Peyer's patch (tissue), 4 donors: ENCODE measurements at places on chromosomes 16 and 17. TPM values are rescaled to one million over a fixed set of nuclear protein-coding genes. Genes with fewer than 3 reads are reported as not detected.
A peak's percentile ranks its signal among the peaks of the same experiment; 100 is the strongest.

Gene ZNF597
- 3.3 TPM for total RNA-seq

- H3K36me3 ChIP-seq: no peaks in the 10 kb centered on the region
- H3K27me3 ChIP-seq: no peaks in the 10 kb centered on the region
- no peaks in the 10 kb centered on the region for H3K4me1 ChIP-seq
- H3K27ac ChIP-seq: no peak overlapping the region
- no peak overlapping the region for H3K4me3 ChIP-seq
- DNase-seq: no peak
Observed at GRCh38 chr17:65727246-65727645, 165.8 kb upstream of the AXIN2 start.

DNA sequence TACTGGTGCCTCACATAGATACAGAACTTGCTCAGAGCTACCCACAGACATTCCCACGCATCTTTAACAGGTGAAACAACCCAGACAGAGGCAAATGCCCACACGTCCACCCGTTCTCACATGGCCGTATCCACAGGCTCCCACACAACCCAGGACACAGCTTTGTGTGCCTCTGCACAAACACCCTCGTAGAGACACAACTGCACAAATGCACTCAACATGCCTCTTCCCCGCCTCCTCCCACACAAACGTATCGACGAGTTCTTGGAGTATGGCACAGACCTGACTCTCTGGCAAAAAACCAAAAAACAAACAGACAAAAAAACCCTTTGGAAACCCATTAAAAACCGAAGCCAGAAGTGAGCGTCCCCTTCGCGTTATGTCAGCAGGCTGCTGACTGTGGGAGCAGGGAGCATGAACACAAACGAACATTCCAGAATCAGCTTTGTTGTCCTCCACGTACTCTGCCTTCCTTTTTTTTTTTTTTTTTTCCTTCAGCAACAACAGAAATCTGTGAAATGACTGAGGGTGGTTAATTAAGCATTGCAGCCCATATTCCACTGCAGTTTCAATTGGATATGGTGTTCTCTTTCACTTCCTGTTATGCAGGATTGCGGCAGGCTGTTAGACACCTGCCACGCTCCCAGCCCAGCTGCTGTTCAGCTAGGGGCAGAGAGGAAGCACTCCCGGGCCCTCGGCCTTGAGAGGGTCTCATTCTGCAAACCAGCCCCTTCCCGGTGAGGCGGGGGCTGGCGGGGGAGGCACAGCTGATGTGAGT, 313.7 kb downstream of the MAF start:
- no peaks in the 10 kb centered on the region for H3K36me3 ChIP-seq
- peak overlapping the region; percentile 41 for H3K4me3 ChIP-seq
- no peaks in the 10 kb centered on the region for H3K27me3 ChIP-seq
- H3K4me1 ChIP-seq: no peaks in the 10 kb centered on the region

DNA sequence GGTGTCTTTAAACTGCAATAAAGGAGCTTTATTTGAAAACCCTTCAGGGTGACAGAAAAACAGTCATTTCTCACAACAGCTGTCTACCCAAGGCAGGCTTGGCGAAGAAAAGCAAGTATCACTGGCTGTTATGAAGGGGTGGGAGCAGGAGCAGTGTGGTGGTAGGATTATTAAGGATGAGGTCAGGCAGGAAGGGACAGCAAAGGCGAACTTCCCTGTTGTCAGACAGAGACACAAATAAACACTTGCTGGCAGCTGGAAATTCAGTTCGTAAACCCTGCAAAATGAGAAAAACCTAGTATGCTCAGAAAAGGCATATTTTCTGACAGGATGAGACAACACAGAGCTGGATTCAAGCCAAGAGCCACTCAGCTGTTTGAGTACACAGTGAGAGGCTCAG, 416.3 kb upstream of the CDH5 start:
- no peak for DNase-seq
- H3K27me3 ChIP-seq: no peaks in the 10 kb centered on the region
- H3K36me3 ChIP-seq: no peaks in the 10 kb centered on the region
- no peak overlapping the region for H3K27ac ChIP-seq

GRCh38 chr16:13171313-13171712, 269.9 kb downstream of the SHISA9 start:
- H3K27ac ChIP-seq: no peak overlapping the region
- no peak overlapping the region for H3K4me3 ChIP-seq
- H3K4me1 ChIP-seq: no peaks in the 10 kb centered on the region
- H3K27me3 ChIP-seq: no peaks in the 10 kb centered on the region
- no peak for DNase-seq

- no peaks in the 10 kb centered on the region for H3K4me1 ChIP-seq
- H3K27me3 ChIP-seq: no peaks in the 10 kb centered on the region
- no peak overlapping the region for H3K4me3 ChIP-seq
- no peak overlapping the region for H3K27ac ChIP-seq
Observed at GRCh38 chr17:30543456-30543855, 66.2 kb downstream of the GOSR1 start.

DNA sequence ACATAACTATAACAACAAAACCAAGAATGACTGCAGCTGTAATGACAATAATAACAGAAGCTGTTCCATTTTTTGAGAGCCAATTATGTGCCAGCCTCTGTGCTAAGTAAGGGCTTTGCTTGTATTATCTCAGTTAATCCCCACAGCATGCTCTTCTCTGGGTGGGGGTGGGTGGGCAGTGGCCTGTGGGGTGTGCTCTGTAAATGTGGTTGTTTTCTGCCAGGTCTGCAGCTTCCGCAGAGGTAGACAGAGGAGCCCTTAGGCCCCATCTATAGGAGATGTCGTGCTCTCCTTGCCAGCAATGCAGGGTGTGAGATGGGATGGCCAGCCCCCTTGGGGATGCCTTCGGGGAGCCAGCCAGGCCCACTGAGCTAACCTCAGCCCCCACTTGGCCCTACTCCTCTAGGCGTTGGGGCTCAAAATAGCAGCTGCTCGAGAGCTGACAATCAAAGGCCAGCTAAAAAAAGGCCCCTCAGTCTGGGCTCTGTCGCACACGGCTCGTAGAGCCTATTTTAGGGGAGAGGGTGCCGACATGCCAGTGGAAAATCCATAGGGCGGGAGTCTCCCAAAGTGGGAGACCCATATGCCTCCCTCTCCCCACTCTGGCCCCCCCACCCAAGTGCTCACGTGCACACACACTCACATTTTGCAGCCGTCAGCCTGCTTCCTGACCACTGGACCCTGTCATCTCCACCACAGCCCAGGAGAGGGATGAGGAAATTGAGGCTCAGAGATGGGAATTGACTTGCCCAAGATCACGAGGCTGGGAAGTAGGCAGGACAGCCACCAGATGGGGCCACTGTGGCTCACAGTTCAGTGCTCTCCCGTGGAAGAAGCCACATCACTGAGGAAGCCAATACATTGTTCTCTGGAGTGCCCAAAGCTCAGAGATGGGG, 15.8 kb downstream of the CDH16 start:
- no peak for DNase-seq
- peaks cover 3% of the 10 kb centered on the region for H3K4me1 ChIP-seq
- H3K27me3 ChIP-seq: no peaks in the 10 kb centered on the region
- H3K36me3 ChIP-seq: no peaks in the 10 kb centered on the region

Gene MYH1
- not detected for total RNA-seq

Gene SLC4A1
- not detected for total RNA-seq

Gene PLLP
- total RNA-seq: 120 TPM

DNA sequence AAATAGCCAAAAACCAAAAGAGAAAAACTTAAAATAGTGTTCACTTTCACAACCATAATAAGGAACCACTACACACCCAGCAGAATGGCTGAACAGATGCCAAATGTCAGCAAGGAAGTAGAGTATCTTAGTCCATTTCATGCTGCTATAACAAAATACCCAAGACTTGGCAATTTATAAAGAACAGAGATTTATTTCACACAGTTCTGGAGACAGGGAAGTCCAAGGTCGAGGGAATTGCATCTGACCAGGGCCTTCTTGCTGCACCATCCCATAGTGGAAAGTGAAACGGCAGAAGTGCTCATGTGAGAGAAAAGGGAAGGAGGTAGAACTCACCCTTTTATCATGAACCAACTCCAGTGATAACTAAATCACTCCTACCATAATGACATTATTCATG, 33.8 kb upstream of the CCL22 start:
- no peak overlapping the region for H3K27ac ChIP-seq
- no peak overlapping the region for H3K4me3 ChIP-seq
- no peak for DNase-seq
- no peaks in the 10 kb centered on the region for H3K4me1 ChIP-seq
- no peaks in the 10 kb centered on the region for H3K36me3 ChIP-seq
- H3K27me3 ChIP-seq: no peaks in the 10 kb centered on the region

Gene NOS2
- 16.5 TPM for total RNA-seq

- no peaks in the 10 kb centered on the region for H3K27me3 ChIP-seq
- no peaks in the 10 kb centered on the region for H3K36me3 ChIP-seq
- H3K4me3 ChIP-seq: no peak overlapping the region
- H3K4me1 ChIP-seq: no peaks in the 10 kb centered on the region
- H3K27ac ChIP-seq: no peak overlapping the region
- DNase-seq: no peak
Observed at GRCh38 chr17:31645351-31645750, 213.7 kb downstream of the COPRS start.

DNA sequence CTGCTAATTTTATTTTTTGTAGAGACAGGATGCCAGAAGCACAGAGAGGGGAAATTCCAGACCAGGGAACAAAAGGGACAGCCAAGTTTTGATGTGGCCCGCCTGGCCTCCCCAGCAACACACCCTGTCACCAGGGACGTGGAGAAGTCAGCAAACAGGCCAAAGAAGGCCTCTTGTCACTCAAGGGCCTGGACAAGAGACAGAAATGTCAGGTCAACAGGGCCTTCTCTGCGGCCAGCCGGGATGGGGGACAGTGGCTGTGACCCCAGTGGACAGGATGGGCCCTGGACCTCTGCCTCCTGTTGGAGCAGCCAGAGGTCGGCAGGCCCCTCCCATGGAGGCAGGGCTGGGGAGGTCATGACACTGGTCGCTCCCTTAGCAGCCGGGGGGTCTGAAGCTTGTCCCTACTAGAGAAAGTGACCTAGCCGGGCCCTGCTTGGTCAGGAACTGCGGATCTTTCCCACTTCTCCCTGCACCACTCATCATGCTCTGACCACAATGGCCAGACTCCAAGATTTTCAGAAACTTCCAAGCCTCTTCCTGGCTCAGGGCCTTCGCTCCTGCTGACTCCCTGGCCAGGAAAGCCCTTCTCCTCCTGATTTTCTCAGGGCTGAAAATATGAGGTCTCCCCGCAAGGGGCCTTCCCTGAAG, 9.2 kb upstream of the TVP23A start:
- no peaks in the 10 kb centered on the region for H3K4me1 ChIP-seq
- peak overlapping the region; percentile 91 for H3K27ac ChIP-seq
- DNase-seq: peak; percentile 57
- H3K36me3 ChIP-seq: no peaks in the 10 kb centered on the region

GRCh38 chr16:50071075-50071671, 5.4 kb downstream of the HEATR3 start:
- H3K27ac ChIP-seq: no peak overlapping the region

Gene C17orf78
- 48.3 TPM for total RNA-seq

- peak; percentile 80 for DNase-seq
- peaks cover 32% of the 10 kb centered on the region for H3K4me1 ChIP-seq
- H3K4me3 ChIP-seq: no peak overlapping the region
- H3K27ac ChIP-seq: peak overlapping the region; percentile 84
Observed at GRCh38 chr17:74192950-74193781, 10.3 kb upstream of the RPL38 start.

DNA sequence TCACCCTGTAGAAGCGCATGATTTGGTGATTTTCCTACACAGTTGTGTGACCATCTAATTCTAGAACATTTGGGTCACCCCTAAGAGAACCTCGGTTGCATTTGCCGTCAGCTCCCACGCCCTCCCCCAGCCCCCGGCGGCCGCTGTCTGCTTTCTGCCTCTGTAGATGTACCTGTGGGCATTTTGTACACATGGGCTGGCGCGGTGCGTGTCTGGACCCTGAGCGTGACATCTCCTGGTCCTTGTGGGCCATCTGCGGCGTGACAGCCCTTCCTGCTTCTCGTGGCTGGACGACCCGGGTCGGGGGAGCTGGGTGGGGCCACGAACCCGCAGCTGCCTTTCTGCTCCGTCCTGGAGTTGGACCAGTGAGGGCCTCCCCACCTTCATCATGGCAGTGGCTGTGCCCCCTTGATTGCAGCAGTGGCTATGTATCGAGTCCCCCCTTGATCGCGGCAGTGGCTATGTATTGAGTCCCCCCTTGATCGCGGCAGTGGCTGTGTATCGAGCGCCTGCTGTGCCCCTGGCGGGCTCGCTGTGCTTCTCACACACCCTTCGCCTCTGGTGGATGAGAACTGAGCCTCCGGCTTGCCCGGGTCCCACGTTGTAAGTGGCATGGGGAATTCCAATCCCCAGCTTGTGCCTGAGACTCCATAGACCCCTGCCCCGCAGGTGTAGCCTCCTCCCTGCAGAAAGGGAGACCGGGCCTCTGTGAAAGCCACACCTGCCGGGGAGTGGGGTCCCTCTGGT, 24.1 kb downstream of the GSE1 start:
- peaks cover 22% of the 10 kb centered on the region for H3K36me3 ChIP-seq
- H3K4me3 ChIP-seq: no peak overlapping the region
- no peaks in the 10 kb centered on the region for H3K27me3 ChIP-seq
- no peak for DNase-seq

DNA sequence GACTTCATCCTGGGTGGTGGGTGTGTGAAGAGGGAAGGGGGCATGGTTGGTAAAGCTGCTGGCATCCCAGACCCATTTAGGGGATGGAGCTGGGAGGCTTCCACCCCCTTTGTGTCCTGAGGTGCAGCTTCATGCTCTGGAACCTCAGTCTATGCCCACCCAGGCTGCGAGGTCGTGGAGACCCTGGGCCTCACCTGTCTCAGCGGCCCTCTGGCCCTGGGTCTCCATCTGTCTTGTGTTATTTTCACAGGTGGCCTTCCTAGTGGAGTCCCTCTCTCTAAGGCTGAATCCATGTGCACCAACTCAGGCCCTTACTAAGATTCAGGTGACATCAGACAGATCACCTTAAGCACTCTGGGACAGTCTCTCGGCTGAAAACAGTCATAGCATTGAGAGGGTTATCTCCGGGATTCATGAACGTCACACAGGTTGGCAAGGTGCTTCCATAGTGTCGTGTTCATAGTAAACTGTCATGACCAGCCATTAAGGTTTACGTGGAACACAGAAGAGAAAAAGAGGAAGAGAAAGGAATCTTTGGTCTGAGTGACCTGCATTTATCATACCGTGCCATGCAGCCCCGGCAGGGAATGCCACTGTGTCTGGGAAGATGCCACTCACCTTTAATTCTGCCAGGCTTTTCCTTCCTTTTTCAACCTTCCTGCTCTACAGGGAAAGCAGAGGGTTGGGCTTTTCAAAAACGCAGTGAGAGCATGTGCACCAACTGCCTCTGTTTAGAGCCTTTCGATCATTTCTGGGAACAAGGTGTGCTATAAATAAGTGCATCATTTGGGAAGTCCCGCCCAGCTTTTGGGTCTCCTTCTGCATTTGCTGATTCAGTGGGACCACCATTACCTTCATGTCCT, 4.5 kb upstream of the FOXL1 start:
- no peaks in the 10 kb centered on the region for H3K36me3 ChIP-seq
- H3K4me3 ChIP-seq: no peak overlapping the region
- no peaks in the 10 kb centered on the region for H3K27me3 ChIP-seq
- H3K4me1 ChIP-seq: peaks cover 7% of the 10 kb centered on the region

GRCh38 chr16:63822818-63823217, 1299.0 kb downstream of the CDH11 start:
- no peaks in the 10 kb centered on the region for H3K4me1 ChIP-seq
- H3K36me3 ChIP-seq: no peaks in the 10 kb centered on the region
- no peak overlapping the region for H3K27ac ChIP-seq
- H3K27me3 ChIP-seq: no peaks in the 10 kb centered on the region

Gene CBX4
- total RNA-seq: 14.9 TPM

Gene PIK3R5
- total RNA-seq: 6.3 TPM

Gene UTP4
- 14.6 TPM for total RNA-seq

GRCh38 chr17:73984941-73985340, 218.5 kb upstream of the RPL38 start:
- H3K27me3 ChIP-seq: no peaks in the 10 kb centered on the region
- H3K4me3 ChIP-seq: no peak overlapping the region
